ENCODE measurements at places on chromosomes 16 and 17.
A peak's percentile ranks its signal among the peaks of the same experiment; 100 is the strongest.

GRCh38 chr17:71251951-71252350 is 868.9 kb upstream of the SOX9 start:
- peak; percentile 77 for DNase-seq

DNA sequence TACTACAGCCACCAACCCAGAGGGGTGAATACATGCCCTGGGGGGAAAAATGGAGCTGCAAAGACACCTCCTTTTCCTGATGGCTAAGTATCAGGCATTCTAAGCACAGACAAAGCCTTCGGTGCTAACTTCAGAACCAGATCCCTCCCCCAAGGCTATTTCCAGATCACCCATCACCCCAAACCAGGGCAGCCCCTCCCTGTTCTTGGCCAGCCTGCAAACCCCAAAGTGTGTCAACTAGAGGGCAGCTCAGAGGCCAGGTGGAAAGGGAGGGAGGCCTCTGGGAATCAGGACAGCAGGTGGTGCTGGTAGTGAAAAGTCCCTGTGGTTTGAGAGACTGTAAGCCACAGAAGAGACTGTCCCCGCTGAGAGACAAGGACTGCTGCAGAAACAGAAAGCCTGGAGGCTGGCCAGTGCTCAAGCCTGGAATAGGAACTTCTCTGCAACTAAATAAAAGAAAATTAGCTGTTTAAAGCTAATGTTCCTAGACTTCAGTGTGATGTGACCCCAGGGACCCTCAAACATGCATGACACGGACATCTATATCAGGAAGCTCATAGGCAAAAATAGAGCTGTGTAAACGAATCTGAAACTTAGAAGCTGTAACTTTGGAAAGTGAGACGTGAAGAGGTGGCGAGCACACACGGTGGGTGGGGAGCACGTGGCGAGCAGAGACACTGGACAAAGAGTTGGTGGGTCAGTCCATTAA is 9.1 kb downstream of the TUBG1 start:
- DNase-seq, result no peak

DNA sequence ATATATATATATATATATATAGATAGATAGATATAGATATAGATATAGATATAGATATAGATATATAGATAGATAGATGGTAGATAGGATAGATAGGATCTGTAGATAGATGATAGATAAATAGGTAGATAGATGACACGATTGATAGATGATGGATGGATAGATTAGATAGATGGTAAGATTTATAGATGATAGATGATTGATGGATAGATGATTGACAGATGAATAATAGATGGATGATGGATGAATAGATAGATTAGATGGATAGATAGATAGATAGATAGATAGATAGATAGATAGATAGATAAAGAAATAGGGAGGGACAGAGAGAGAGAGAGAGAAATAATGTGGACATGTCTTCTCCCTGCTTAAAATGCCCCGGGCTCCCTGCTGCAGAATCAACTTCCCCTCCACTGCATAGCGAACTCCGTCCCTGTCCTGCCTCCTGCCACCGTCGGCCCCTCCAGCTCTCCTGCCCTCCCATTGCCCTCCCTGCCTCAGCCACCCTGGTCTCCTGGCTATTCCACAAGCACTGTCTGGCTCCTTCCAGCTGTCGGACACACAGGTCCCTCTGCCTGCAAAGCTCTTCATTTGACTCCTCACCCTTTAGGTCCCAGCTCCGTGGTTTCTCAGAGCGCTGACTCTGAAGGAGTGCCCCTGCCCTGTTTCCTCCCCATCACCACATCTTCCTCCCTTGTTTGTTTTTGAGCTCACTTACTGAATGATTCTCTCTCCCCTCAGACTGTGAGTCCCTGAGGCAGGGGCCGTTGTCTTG is 254.0 kb downstream of the KATNIP start:
- no peak for DNase-seq

- no peak for DNase-seq
These were observed 333.1 kb upstream of the MAF start for GRCh38 chr16:79933603-79934002.

All from AG09319 (cell line).